ENCODE measurements at places on chromosomes 1 and 21.

- DNase-seq, result no peak
Measured at GRCh38 chr21:42614811-42615351, 38.5 kb upstream of the PDE9A start.

DNA sequence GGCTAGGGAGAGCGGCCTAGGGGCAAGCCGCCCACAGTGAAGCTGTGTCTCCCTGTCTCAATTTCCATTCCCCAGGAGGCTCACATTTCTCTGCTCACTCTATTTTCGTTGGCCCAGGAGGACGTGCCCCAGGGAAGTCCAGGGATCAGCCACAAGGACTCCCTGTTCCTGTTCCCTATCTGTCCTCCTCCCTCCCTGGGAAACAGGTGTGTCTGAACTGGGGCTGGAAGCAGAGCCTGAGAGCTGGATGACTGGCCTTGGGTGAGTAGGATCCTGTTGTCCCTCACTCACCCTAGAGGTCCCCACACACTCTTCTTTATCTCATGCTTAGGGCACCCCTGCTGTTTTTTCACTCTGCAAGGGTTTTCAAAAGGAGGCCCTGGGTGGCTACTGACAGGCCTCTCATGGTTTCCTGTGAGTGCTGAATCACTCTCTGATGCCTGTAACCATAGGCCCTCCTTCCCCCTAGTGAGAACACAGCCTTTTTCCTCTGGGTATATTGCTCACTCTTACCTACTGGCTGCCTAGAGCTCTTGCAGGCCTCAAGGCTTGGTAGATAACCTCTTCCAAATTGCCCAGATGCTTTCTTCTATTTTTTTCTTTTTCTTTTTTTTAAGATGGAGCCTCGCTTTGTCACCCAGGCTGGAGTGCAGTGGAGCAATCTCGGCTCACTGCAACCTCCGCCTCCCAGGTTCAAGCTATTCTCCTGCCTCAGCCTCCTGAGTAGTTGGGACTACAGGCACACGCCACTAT is 3.3 kb upstream of the UTP11 start:
- DNase-seq, result no peak

DNA sequence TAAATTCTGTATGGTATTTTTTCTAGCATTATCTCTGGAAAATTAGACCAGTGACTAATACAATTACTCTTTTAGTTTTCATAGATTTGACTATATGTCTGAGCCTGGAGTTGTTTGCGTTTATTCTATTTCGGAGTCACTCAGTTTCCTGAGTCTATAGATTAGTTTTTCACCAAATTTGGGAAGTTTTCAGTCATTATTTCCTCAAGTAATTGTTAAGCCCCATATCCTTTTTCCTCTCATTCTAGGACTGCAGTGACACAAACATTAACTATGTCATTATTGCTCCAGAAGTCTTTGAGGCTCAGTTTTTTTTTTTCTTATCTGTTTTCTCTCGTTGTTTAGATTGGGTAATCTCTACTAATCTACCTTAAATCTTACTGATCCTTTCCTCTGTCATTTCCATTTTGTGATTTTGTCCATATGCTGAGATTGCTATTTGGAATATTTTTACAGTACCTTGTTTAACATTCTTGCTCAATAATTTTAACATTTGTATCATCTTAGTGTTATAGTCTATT is 886.2 kb downstream of the LTN1 start:
- DNase-seq, result no peak

DNA sequence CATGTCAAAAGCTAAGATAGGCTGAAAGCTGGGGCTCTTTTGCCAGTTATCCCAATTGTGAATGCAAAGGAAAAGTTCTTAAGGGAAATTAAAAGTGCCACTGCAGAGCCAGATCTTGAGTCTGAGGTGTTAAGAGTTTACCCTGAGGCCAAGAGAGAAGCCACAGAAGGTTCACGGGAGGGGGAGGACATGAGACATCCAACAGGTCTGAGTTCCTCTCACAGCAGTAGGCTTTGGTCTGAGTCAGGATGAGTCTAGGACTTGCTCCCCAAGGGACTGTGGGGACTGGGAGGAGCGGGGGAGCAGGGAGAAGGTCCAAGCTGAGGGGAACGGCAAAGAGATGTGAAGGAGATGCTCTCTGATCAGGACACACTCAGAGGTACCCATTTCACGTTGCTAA is 411.2 kb upstream of the CAMK1G start:
- DNase-seq, result no peak

GRCh38 chr1:56709269-56709880 is 64.3 kb downstream of the PRKAA2 start:
- no peak for DNase-seq

GRCh38 chr1:19153169-19153568 is 56.9 kb downstream of the UBR4 start:
- DNase-seq, result no peak

GRCh38 chr1:64886877-64887276 is 79.5 kb downstream of the JAK1 start:
- DNase-seq, result no peak
